Heart right ventricle (tissue), 16 donors: ENCODE measurements at places on chromosomes 13 and 19.

DNA sequence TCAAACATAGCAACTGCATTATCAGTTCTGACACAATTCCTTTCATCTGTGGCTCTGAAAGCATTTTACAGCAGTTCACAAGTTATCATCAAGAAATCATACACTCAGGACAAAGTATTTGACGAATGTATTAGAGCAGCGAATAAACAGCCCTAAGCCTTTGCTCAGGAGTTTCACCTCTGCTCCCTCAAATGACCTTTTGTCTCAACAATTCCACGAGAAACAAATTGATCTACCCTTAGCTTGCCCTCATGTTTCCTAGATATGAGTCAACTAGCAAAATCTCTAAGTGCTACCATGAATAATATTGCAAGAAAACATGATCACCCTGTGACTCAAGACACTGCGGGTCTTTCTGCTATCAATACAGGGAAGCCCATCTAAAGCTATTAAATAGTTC lies 396.1 kb downstream of the EFNB2 start:
- no peak for DNase-seq

DNA sequence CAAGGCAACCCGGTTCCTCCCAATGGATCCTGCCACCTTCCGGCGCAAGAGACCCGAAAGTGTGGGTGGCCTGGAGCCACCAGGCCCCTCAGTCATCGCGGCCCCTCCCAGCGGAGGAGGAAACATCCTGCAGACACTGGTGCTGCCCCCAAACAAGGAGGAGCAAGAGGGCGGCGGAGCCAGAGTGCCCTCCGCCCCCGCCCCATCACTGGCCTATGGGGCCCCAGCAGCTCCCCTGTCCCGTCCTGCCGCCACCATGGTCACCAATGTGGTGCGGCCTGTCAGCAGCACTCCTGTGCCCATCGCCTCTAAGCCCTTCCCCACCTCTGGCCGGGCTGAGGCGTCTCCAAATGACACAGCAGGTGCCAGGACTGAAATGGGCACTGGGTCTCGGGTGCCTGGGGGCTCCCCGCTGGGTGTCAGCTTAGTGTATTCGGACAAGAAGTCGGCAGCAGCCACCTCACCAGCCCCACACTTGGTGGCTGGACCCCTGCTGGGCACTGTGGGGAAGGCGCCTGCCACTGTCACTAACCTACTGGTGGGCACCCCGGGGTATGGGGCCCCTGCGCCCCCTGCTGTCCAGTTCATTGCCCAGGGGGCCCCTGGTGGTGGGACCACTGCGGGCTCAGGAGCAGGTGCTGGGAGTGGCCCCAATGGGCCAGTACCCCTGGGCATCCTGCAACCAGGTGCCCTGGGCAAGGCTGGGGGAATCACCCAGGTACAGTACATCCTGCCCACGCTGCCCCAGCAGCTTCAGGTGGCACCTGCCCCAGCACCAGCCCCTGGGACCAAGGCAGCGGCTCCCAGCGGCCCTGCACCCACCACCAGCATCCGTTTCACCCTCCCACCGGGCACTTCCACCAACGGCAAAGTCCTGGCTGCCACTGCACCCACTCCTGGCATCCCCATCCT lies 11.2 kb upstream of the PRR19 start:
- no peak for DNase-seq

- no peak for DNase-seq
Measured at GRCh38 chr13:99516153-99516929, 15.1 kb downstream of the TM9SF2 start.

DNA sequence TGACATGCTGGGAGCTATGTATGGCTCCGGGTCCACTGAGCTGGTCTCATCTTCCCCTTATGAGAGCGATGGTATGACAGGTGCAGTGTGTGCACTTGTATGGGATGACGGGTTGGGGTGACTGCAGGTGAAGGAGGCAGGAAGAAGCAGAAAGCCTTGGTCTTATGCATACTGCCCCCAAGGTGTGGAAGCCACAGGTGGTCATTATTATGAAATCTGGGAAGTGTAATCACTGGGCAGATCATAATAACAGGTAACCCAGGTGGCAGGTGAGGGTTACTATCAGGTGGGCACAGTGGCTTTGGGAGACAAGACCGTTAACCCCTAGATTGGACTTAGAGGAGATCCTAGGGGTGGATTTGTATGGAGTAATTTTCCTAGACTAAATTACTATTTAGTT lies 118.0 kb downstream of the RFC3 start:
- DNase-seq: no peak

GRCh38 chr13:114264886-114265611 lies 16.4 kb upstream of the UPF3A start:
- DNase-seq: no peak

DNA sequence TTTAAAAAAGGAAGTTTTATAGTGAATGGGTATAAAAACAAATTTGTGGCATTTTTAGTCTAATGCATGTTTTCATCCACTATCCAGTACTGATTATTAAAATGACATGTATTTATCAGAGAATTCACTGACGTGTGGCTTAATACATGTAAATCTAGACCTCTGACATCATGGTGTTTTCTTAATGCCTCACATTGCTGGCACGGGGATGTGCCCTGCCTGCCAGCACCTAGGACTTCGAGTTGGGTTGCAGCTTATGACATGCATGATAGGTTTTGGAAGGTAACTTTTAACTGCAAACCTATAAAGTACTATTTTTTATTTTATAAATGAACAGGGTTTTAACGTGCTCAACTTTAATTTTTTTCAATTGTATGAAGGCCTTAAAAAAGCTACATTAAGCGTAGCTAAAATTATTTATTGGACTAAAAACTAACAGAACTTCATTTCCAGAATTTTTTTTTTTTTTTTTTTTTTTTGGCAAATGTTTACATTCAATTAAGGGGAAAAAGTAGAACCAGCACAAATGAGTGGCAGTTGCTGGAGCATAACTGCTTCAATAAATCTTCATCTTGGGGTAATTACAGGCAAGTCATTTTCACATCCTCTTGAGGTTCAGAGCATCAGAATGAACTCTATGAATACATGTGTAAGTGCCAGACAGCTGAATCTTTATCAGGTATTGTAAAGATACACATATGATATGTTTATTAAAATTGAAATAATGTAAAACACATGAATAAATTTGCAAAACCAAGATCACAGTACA lies 16.3 kb downstream of the METTL21C start:
- no peak for DNase-seq

DNA sequence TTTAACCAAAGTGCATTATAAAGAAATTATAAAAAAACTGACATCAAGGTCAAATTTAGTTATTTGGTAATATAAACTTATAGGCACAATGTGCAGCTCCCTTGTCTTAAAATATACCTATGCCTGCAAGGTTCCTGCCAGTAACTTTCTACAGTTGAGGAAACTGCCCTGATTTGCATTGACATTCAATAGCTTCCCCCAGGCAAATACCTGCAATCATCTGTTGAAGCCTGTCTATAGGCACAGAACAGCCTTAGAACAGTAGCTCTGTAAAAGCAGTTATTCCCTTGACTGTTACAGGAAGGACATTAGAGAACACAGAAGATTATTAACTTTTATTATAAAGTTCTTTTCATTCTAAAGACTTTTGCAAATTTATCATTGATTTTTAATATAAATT lies 1239.5 kb downstream of the PCDH9 start:
- no peak for DNase-seq

- DNase-seq: no peak
Measured at GRCh38 chr13:79423801-79424642, 18.0 kb upstream of the RBM26 start.

DNA sequence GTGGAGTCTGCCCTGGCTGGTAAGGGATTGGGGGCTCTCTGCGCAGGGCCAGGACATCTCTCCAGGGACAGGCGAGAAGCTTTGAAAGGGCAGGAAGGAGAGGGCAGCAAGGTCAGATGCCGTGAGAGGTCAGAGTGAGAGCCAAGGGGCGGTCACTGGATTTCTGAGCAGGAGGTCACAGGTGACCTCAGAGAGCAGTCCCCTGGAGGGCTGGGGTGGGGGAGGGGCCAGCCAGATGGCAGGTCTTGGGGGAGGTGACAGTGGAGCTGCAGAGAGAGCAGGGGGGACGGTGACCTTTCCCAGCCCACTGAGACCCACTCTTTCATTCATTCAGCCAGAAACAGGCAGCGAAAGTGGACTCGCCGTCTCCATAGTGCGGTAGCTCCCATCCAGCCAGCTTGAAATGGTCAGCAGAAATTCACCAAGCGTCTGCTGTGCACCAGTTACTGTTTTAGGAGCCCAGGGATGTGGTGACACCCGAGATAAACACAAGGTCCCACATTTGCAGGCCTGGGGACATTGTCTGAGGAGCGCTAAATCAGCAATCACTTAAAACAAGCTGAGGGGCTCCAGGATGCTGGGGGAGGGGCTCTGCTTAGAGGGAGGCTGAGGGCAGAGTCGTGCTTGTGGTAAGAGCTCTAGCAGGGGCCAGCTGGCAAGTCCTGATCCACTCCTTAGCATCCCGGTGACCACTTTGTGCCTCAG lies 10.2 kb downstream of the CARM1 start:
- no peak for DNase-seq

DNA sequence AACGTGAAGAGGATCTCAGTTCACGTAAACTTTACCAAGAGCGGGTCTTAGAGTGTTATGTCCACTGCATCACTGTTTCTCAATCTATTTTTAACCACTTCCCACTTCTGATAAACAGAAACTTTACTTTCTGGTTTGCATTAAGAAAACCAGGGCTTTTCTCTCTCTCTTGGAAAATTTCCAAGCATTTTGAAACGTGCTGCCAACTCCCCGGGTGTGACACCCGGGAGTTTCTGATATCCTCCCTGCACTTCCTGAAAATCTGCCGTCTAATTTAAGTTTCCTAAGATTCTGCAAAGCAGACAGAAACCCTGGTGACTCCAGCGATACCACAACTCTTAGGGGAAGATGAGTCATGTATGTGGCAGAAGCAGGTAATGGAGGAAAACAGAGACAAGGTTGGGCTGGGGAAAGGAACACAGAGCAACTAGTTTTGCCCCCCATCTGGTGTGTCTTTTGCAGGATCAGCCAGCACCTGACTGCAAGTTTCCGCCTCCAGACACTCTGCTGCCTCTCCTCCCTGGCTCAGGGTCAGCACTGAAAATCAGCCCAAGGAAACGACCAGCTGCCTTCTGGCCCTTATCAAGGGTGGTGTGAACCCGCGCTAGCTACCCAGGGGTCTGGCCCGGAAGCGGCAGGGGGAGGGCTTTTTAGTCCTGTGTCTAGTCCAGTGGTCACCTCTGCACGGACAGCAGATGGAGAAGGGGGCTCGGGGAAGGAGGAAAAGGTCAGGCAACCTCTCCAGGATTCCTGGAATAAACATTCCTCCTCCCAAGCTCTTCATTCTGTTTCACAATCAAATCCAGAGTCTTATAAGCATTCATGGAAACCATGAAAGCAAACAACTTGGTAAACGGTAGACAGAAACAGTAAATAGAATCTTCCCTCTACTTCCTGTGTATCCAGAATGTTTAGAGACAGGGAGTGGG lies 11.3 kb upstream of the FFAR2 start:
- DNase-seq: no peak

GRCh38 chr13:29125191-29125933 lies 305.2 kb downstream of the MTUS2 start:
- DNase-seq: no peak

- DNase-seq: no peak
Measured at GRCh38 chr13:34627509-34628208, 314.4 kb upstream of the NBEA start.

DNA sequence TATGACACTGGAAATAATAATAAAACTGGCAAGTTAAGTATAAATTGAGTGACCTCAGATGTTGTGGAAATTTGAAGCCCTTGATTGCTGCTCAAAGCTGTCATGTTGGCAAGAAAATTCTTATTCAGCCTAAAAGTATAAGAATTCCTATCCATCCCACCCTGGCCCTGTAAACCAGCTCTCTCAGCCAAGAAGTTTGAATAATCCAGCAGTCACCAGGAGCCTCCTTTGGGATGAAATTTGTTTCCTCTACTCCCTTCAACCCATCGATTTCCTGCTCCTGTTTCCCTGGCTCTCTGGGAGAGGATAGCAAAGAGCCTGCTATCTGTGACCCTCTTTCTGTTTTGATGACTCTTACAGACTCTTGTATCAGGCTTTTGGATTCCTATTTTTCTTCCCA lies 169.3 kb downstream of the LHFPL6 start:
- DNase-seq: no peak

DNA sequence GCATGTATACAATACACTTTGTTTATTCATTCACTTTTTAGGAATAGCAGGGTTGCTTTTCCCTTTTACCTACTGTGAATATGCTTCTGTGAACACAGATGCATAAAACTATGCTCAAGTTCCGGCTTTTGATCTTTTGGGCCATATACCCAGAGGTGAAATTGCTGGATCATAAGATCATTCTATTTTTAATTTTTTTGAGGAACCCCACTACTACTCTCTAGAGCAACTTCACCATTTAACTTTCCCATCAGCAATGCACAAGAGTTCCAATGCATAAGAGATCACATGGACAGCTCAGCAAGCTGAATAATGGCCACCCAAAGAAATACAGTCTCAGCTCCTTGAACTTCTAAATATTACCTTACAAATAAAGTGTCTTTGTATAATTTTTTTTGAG lies 17.0 kb upstream of the SIGLEC10 start:
- no peak for DNase-seq
